Forelimb muscle (tissue), 1 donor: ENCODE measurements at places on chromosomes 5 and 9.

- no peak for DNase-seq
These were observed 44.8 kb downstream of the CTSL start for GRCh38 chr9:87770616-87771315.

DNA sequence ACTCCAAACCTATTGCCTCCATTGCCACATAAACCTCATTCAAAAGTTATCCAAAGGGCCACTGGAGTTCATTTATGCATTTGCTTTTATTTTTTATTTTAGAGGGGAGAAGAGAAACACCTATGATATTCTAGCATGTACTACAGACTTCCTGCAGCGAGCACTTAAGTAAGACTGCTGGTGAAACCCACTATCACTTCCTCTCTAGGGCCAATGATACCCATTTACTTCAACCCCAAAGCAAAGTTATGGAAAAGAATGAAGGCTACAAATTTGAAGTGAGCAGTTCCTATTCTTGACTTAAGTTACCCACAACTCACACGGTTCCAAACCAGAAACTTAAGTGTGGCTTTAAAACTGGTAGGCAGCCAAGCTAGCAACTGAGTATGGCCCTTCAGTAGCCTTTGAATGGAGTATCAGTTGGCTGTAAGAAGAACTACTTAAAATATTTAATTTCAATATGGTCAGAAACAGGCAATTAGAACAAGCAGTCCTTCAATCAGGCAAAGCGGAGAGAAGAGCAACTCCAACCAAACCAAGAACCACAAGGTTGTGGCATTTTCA, 94.1 kb downstream of the GPR21 start:
- no peak for DNase-seq

DNA sequence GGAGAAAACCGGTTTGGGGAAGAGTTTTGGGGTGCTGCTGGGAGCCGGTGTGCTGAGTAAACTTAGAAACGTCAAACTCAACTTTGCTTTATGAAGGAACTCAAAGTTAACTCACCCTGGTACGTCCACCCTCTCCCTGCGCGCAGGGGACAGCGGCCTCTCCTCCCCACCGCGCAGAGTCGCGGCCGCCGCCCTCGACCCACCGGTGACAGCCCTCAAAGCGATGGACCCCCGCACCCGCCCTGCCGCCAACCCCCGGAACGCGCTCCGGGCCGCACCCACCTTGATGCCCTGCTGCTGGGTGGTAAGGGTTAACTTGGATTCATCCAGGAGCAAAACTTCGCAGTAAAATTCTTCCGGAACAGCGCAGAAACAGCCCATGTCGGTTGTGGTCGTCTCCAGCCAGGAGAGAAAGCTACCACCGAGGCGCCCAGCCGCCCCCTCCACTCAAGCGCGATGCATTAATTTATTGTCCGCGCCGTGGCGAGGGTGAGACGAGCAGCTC, 366 bp downstream of the EPB41L4A start:
- no peak for DNase-seq

- DNase-seq = no peak
These were observed 27.8 kb downstream of the KLHL3 start for GRCh38 chr5:137708062-137708461.

- DNase-seq = no peak
These were observed 134.0 kb downstream of the YIPF5 start for GRCh38 chr5:144036476-144036875.

DNA sequence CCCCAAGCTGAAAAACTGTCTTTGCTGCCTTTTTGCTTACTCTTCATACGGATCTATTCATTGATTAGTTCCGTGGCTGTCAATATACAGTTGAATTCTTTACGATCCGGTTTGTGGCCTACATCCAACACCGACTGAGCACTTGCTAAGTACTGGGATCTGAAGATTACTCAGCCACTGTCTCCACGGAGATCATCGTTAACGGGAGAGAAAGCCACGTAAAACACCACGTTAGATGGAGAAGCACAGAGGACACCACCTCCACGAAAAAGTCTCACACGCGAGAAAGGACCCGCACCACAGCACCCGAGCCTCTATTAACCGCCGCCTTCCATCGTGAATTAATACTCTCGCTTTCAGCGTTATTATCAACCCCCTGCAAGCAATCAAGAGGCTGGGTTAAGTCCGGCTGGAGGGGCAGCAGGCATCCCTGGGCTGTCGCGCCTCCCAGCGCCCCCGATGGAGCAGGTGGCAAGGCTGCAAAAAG, 650 bp downstream of the ELP1 start:
- DNase-seq = no peak
